Dermis microvascular lymphatic vessel endothelial cell (primary cell): ENCODE measurements at places on chromosomes 7 and 10.

GRCh38 chr7:75727881-75728593 is 10.7 kb downstream of the HIP1 start:
- DNase-seq, result peak; percentile 45

DNA sequence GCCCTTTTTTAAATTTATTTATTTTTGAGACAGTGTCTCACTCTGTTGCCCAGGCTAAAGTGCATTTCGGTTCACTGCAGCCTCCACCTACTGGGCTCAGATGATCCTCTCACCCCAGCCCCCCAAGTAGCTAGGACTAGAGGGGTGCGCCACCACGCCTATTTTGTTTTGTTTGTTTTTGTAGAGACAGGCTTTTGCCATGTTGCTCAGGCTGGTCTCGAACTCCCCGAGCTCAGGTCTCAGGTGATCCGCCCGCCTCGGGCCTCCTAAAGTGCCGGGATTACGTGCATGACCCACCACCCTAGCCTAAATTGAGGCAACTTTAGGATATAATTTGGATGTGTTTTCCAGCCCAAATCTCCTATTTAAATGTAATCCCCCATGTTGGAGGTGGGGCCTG is 805 bp downstream of the ZNF736 start:
- no peak for DNase-seq

DNA sequence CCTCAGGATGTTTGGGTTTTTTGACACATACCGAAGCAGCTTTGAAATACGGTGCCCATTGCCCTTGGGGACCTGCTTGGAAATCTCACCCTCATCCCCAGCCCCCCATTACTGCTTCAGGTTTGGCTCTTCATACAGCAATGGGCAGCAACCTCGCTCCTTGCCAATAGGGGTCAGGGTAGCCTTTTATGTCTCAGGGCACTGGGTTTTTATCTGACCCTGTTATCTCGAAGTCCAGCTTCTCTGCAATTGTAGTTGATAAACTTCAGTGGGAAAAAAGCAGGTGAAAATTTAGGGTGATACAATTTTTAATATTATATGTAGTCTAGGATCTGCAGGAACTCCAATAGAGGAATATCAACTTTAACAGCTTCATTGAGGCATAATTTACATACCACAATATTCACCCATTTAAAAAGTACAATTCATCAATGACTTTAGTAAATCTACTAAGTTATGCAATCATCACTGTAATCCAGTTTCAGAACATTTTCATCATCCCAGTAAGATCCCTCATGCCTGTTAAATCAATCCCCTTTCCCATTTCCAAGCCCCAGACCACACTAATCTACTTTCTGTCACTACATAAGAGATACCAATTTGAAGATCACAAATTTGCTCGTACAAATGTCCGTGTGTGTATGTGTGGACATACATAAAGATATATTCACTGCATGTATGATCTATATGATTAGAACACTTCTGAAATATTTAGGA is 386.2 kb downstream of the KCNMA1 start:
- DNase-seq, result peak; percentile 7

DNA sequence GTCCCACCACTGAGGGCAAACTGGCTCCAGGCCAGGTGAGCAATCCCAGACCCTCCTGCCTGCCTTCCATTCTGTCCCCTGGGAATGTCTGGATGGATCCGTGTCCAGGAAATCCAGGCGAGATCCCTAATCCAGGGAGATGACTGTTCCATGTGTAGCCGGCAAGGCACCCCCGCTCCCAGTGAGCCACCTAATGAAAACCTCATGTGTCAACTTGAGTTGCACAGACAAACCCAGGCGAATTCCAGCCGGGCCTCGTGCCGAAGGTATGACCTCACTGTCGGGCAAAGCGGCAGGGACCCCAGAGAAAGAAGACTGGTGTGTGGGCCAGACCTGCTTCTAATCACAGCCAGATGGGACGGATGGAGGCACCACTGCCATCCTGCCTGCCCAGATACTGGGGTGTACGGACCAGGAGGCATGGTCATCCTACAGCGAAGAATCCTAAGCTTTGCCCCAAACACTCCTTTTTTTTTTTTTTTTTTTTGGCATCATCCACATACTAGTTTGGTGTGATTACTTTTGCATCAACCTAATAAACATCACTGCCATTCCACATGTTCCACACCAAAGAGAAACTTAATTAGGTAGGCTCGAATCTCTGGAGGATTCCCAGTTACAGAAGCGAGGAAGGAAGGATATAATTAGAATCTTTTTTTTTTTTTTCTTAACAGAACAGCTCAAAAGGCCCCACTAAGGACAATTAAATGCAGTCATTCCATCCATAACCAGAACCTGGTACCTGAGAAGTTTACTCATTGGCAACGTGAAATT is 313.1 kb downstream of the CALN1 start:
- no peak for DNase-seq

GRCh38 chr7:111405621-111406020 is 156.7 kb downstream of the IMMP2L start:
- no peak for DNase-seq

DNA sequence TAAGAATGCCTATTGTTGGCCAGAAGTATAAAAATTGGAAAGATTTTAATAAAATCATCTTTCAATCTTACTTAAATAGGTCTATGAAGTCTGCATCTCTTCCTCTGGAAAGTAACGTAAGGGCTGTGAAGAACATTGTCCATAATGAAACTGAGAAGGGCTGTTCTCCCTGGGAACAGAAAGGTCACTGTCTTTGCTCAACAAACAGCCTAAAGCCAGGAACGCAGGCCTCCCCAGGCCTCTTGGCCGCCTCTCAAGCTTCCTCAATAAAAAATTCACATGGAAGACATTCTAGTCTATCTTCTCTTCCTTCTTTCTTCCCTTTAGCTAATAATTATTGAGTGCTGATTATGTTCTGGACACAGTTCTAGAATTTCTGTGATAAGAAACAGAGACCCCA is 9.1 kb upstream of the IDI2 start:
- DNase-seq, result no peak

- peak; percentile 64 for DNase-seq
These were observed 804.8 kb upstream of the IGFBP3 start for GRCh38 chr7:46725838-46726237.

GRCh38 chr7:47179812-47180515 is 401.9 kb downstream of the TNS3 start:
- DNase-seq, result peak; percentile 52
